ENCODE measurements at places on chromosomes 2 and 18. TPM values are rescaled to one million over a fixed set of nuclear protein-coding genes. Genes with fewer than 3 reads are reported as not detected.

EGR4 gene
- not detected for polyA plus RNA-seq

EN1 gene
- 0.21 TPM for polyA plus RNA-seq

RPRM gene
- 5.9 TPM for polyA plus RNA-seq

LRP2 gene
- polyA plus RNA-seq: 0.49 TPM

GATA6 gene
- polyA plus RNA-seq: 0.08 TPM

HS1BP3 gene
- polyA plus RNA-seq: 7.2 TPM

DSC2 gene
- 7.9 TPM for polyA plus RNA-seq

TFCP2L1 gene
- 1.2 TPM for polyA plus RNA-seq

PLGLB2 gene
- polyA plus RNA-seq: 0.50 TPM

THAP4 gene
- 62.9 TPM for polyA plus RNA-seq

CFAP53 gene
- polyA plus RNA-seq: 0.23 TPM

DAW1 gene
- 0.71 TPM for polyA plus RNA-seq

SCYGR4 gene
- polyA plus RNA-seq: not detected

UGT1A10 gene
- polyA plus RNA-seq: not detected

NETO1 gene
- 13.0 TPM for polyA plus RNA-seq

RAB1A gene
- polyA plus RNA-seq: 172 TPM

CIDEA gene
- 0.45 TPM for polyA plus RNA-seq

SERPINB13 gene
- polyA plus RNA-seq: not detected

PAX3 gene
- not detected for polyA plus RNA-seq

PRSS56 gene
- polyA plus RNA-seq: not detected

NT5C1B gene
- not detected for polyA plus RNA-seq

ZNF407 gene
- 2.6 TPM for polyA plus RNA-seq

CCDC150 gene
- 44.2 TPM for polyA plus RNA-seq

DOK6 gene
- 0.21 TPM for polyA plus RNA-seq

IL36A gene
- not detected for polyA plus RNA-seq

UPP2 gene
- not detected for polyA plus RNA-seq

OBSL1 gene
- 102 TPM for polyA plus RNA-seq

SERPINB4 gene
- 2.3 TPM for polyA plus RNA-seq

PXDN gene
- polyA plus RNA-seq: 42.2 TPM

OXER1 gene
- polyA plus RNA-seq: 1.5 TPM

CNNM3 gene
- 7.7 TPM for polyA plus RNA-seq

PPP3R1 gene
- 7.9 TPM for polyA plus RNA-seq

SLC35F6 gene
- polyA plus RNA-seq: 4.9 TPM

GKN1 gene
- not detected for polyA plus RNA-seq

TMEM198 gene
- polyA plus RNA-seq: 5.6 TPM

HOXD9 gene
- not detected for polyA plus RNA-seq

SERPINB10 gene
- not detected for polyA plus RNA-seq

VWA3B gene
- polyA plus RNA-seq: not detected

PTPRN gene
- polyA plus RNA-seq: 4.8 TPM

KIF1A gene
- 169 TPM for polyA plus RNA-seq

ARHGEF4 gene
- 4.6 TPM for polyA plus RNA-seq

IL37 gene
- not detected for polyA plus RNA-seq

POTEI gene
- 0.24 TPM for polyA plus RNA-seq

SLC30A3 gene
- polyA plus RNA-seq: 6.0 TPM
